ENCODE measurements at places on chromosomes 3 and 15.
A peak's percentile ranks its signal among the peaks of the same experiment; 100 is the strongest.

DNA sequence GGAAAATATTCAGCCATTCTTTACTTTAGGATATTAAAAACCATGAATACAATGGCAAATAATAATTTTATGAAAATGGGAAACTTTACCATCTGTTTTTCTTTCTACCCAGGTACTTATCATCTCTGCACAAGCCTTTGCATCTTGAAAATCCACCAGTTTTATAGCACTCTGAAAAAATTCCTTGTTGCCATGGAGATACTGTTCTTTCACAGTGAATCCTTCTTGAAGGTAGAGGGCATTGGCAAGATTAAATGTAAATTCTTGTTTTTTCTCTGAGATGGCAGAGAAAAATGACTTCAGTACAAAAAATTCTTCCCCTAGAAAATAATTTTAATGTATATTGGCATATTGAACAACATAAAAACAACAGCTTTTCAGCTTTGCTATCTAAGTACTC, 6.9 kb downstream of the SERPINI2 start:
- DNase-seq, result no peak

DNA sequence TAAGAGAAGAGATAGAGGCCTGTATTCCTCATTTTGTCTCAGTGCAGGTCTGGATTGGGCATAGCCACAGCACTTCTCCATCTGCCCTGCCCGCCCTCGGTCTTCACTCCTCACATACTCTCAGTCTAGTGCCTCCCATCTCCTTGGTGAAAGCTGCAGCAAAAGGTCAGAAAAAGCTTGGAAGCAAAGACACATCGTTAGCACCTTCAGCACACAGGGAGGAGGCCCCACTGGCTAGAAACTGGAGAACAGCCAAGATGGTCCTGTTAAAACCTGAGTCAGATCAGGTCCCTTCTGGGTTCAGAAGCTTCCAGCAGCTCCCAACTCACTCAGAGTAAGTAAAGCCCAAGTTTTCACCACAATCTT, 1.6 kb upstream of the KLF15 start:
- no peak for DNase-seq

GRCh38 chr3:159733194-159733860, 255.3 kb upstream of the IL12A start:
- peak; percentile 63 for DNase-seq

DNA sequence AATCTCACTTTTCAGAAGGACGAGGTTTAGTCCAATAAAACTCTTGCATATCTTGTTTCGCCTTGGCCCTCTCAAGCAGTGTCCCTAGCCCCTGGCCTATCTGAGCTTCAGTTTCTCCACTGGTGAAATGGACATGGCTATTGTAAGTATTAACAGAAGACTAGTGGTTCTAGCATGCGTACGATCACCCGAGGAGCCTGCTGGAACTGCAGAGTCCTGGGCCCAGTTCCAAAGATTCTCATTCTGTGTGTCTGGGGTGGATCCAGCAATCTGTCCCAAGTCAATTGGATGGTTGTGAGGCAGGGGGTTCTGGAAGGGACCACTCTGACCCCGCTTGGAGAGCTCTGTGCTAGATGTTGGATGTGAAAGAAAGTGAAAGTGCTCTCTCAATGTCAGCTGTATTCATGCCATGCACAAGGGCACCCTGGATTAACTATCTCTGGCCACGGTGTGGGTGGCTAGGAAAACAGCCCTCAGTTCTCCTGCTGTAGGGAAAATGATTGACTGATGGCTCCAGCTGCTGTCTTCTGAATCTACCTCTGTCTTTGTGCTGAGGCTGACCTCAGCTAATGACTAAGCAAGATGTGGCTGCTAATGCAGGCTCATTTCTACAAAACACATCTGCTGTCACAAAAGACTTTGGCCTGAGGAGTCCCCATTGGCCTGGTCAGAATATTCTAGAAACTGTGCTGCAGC, 1.9 kb upstream of the PLA1A start:
- no peak for DNase-seq

DNA sequence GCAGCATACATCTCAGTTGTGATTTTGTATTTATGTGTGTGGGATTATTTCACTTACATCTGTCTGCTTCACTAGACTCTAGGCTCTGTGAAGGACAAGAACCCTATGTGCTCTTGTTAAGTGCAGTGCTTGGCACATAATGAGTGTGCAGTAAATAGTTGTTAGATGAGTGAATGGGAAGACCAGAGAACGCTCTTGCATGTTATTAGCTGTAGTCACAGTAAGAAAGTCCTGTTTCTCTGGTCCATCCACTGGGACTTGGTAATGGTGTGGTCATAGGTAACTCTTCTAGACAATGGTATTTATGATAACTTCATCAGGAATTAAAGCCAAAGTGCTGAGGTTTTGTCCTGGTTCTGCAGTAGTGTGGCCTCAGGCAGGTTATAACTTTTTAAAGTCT, 1.4 kb upstream of the AQP9 start:
- no peak for DNase-seq

GRCh38 chr15:70055601-70056051, 42.1 kb downstream of the TLE3 start:
- no peak for DNase-seq

DNA sequence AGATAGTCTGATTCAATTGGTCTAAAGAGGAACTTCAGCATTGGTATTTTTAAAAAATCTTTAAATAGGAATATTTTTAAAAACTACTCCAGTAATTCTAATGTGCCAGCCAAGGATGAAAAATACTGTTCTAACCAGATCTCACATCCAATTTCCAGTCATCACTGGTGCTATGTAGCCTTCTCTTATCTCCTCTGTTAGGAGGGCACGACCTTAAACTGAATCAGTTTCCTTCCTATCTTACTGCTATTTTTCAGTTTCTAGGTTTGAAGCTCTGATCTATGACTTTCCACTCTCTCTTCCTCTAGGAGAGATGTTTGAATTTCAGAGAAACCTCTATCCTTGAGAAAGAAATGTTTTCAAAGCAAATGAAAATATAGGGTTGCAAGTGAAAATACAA, 31.9 kb downstream of the HAPLN3 start:
- no peak for DNase-seq

DNA sequence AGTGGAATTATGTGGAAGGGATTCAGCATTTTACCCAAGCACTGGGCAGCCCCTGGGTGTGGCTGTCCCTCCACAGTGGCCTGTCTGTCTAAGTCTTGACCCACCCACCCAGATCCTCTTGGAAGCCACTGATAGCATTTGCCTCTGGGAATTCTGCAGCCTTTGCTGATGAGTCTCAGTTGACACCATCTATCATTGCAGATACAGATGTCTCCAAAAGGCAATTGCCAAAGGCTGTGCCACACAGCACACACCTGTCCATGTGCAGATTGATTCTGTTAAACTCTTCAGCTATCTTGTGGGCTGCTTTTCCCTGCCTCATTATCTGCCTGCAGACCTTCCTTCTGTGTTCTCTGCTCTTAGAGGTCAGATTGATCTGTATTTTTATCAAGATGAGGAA, 18.1 kb downstream of the CX3CR1 start:
- no peak for DNase-seq

DNA sequence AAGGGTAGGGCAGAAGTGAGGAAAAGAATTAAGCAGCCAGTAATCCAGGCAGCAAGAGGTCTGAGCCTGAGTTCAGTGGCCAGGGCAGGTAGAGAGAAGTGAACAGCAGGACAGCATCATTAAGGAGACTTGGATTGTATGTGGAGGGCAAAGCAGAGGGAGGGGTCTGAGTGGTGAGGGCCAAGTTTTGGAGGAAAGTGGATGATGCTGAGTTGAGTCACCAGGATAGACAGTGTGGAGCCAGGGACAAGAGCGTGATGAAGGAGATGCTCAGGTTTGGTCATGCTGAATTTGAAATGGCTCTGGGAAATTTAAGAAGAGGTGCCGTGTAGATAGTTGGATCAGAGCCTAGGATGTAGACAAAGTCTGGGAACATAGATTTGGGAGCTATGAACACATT, 93.1 kb downstream of the ARHGEF26 start:
- DNase-seq, result no peak

DNA sequence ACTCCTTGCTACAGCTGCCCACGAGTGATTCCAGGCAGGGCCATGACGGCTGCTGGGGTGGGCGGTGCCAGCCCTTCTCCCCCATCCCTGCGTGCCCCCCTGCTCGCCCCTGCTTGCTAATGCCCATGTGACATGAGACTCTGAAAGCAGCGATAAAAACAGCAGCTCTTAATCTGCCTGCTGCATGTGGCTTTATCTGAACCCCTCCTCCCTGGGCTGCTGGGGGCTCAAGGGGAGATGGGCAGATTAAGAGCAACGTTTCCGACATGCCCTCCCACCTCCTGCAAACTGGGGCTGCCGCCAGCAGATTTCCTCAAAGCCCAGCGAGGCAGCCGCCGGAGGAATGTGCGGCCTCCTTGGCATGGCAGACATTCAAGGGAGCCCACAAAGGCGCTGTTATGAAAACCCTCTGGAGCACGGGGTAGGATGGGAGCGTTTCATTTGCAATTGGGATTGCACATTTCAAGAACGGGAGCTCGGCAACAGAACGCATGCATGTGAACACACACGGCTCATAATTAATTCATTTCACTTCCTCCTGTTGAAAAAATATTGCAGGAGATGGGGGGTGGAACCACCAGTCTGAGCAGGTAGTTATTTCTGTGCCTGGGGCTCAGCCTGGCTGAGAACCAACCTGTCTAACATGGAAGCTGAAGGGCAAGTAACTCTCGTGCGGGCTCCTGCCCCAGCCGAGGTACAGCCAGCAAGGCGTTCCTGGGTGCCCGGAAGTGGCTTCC, 504.2 kb upstream of the PROK2 start:
- no peak for DNase-seq

GRCh38 chr15:39573287-39573686, 7.6 kb upstream of the THBS1 start:
- no peak for DNase-seq

DNA sequence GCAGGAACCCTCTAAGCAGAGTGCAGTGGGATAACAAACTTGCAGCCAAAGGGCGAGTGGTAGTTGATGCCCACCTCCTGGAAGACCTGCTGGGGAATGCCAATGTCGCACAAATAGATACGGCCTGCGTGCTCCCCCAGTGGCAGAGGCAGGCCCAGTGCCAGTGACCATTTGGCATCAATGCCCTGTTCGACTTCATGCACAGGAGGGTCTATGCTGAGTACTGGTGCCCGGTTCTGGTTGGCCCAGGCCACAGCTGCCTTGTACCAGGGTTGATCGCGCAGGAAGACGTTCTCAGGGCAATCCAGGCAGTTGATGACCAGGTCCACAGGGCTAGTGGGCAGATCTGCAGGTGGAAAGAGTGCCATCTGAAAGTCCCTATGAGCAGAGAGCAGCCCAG, 17.0 kb downstream of the CLK3 start:
- DNase-seq, result no peak

DNA sequence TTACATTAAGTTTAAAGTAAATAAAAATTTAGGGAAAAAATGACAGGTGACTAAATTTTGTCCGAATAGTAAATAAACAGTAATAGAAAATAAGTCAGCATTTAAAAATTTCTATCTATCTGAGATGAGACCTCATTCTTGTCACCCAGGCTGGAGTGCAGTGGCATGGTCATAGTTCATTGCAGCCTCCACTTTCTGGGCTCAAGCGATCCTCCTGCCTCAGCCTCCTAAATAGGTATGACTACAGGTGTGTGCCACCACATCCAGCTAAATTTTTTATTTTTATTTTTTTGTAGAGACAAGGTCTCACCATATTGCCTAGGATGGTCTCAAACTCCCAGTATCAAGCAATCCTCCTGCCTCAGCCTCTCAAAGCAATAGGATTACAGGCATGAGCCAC, 7.8 kb downstream of the KPNA4 start:
- no peak for DNase-seq

Measured in BJ (cell line).